ENCODE measurements at places on chromosomes 16 and 17. TPM values are rescaled to one million over a fixed set of nuclear protein-coding genes. Genes with fewer than 3 reads are reported as not detected.

Gene KRT27
- total RNA-seq, result not detected

Gene SCARF1
- 0.99 TPM for total RNA-seq

Gene PLA2G10
- total RNA-seq, result not detected

Gene P3H4
- 36.8 TPM for total RNA-seq

Gene ASGR1
- 0.66 TPM for total RNA-seq

Gene ABCA10
- total RNA-seq, result 2.8 TPM

Gene CTRB1
- total RNA-seq, result not detected

Gene PLCD3
- total RNA-seq, result 59.8 TPM

Gene CDH3
- total RNA-seq, result not detected

Gene COG4
- total RNA-seq, result 117 TPM

- DNase-seq, result no peak
Measured at GRCh38 chr16:12907670-12908233, 6.4 kb downstream of the SHISA9 start.

DNA sequence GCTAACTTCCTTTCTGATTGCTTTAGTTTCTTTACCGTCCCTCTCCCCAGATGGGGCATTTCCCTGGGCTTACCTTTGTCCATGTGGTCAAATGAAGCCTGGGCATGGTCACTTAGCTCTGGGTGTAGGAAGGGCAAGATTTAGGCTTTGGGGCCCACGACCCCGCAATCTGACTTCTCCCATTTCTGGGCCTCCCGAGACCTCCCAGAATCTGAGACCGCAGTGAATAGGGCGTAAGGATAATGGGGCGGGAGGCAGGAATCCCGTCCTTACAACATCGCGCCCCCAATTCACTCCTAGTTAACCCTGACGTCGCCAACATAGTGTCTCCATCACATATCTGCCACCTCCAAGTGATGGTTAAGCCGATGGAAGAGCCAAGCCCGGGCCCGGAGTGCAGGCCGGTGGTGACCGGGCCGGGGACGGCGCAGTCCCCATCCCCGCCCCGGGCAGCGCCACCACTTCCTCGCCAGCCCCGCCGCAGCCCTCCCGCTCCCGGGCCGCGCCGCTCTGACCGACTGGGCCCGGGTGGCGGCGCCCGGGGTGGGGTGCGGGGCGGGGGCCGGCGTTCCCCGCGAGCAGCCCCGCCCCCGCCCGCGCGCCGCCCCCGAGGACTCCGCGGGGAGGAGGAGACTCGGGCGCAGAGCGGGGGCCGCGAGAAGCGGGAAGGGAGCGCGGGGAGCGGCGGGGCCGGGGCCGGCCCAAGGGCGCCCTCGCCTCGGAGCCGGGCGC is at the start of gene RHBDL3:
TSS of gene RHBDL3 (plus strand) at position 641 of the 732 bp plus-strand sequence. CDS start 358 bp downstream, outside the sequence.
- no peak for DNase-seq

DNA sequence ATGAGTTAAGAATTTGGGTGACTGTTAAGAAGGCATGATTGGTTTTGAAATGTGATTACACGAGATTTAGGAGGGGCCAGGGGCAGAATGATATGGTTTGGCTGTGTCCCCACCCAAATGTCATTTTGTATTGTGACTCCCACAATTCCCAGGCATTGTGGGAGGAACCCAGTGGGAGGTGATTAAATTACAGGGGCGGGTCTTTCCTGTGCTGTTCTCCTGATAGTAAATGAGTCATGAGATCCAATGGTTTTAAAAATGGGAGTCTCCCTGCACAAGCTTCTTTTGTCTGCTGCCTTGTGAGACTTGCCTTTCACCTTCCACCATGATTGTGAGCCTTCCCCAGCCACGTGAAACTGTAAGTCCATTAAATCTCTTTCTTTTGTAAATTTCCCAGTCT is 34.6 kb downstream of the TMEM100 start:
- DNase-seq, result no peak

- no peak for DNase-seq
Measured at GRCh38 chr17:45794840-45795239, 10.7 kb downstream of the CRHR1 start.

GRCh38 chr17:41681776-41682175 is 6.9 kb upstream of the EIF1 start:
- DNase-seq, result no peak

DNA sequence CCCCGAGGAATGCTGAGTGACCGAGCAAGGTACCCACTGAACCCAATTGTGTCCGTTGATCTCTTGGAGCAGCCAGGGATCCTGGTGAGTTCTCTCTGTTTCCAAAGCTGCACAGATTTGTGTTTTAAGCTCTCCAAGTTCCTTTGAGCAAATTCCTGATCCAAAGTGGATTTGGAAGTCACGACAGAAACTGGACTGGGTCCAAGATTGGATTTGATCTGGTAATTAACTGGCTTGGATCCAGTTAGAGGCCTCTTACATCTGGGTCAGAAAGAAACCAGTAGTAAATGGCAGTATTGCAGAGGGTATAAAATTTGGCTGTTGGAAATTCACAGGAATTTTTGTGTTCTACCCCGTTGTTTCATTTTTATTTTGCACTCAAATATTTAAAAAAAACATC is 119.5 kb downstream of the PMP22 start:
- no peak for DNase-seq

- DNase-seq, result no peak
Measured at GRCh38 chr17:72843591-72843990, 248.9 kb downstream of the SLC39A11 start.

DNA sequence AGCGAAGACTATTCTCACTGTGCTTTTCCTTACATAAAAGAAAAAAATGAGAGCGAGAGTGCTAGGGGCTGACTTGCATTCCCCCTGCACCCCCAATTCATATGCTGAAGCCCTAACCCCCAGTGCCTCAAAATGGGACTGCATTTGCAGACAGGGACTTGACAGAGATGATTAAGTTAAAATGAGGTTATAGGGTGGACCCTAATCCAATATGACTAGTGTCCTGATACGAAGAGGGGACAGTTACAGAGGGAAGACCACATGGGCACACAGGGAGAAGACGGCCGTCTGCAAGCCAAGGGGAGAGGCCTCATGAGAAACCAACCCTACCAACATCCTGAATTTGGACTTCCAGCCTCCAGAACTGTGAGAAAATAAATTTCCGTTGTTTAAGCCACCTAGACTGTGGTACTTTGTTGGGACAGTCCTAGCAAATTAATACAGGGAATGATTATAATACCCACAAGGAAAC is 1.6 kb upstream of the TMEM220 start:
- DNase-seq, result no peak

DNA sequence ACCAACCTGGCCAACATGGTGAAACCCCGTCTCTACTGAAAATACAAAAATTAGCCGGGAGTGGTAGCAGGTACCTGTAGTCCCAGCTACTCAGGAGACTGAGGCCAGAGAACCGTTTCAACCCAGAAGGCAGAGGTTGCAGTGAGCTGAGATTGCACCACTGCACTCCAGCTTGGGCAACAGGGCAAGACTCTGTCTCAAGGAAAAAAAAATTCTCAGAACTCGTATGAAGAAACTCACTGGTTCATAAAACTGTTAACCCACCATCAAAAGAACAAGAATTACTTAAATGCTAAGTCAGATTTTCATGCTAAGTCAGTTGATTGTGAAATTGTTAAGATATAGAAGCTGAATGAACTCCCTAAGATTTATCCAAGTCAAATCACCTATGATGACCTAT is 31.3 kb downstream of the SLC39A11 start:
- no peak for DNase-seq

DNA sequence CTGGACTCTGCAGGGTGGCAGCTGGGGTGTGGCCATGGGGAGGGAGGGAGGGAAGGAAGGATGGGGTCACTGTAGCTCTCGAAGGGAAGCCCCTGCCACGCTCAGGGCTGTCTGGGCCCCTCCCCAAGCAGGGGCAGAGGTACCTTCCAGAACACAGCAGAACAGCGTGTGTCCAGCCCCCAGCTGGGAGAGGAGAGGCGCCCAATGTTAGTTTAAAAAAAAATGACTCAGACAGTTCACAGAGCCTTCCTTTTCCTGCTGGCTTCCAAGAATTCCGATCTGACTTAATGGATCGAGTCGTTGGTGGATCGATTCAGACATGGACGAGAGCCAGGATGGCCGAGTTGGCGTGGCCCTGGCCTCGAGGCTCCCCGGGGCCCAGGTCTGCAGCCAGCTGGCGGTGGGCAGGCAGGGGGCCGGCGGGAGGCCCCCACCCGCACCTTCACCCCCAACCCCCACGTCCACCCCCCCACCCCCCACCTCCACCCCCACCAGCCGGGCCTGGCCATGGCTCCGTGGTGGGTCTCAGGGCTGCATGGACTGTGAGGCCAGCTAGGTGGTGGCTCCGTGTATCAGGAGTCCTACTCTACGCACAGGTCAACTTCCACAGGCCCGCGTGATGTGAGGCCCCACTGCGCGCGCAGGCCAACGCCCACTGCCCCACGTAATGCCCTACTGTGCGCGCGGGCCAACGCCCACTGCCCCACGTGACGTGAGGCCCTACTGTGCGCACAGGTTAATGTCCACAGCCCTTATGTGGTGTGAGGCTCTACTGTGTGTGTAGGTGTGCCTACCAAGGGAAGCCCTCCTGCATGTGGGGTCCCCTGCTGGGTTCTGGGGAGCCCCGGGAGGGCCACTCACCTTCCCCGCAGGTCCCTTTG is 21.8 kb downstream of the CACNA1H start:
- DNase-seq, result peak; percentile 65

GRCh38 chr17:2090804-2091534 is 36.1 kb downstream of the HIC1 start:
- peak; percentile 91 for DNase-seq

DNA sequence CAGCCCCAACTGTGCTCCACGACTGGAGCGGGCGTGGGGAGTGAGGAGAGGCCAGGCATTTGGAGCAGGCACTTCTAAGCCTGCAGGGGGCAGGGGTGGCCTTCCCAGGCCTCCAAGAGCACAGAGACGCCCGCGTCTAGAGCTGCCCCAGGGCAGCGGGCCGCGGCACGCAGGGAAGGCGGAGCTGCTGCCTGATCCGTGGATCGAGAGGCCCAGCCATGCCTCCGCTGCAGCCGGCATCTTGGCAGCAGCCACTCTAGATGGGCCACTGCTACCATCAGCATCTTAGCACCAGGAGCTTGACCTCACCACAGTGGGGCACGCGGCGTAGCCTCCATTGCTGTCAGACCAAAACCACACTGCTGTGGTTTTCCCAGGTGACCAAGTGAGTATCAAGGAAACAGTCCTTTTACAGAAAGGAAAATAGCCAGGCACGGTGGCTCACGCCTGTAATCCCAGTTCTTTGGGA is 20.4 kb upstream of the WDR45B start:
- peak; percentile 60 for DNase-seq

- DNase-seq, result no peak
Measured at GRCh38 chr16:89191033-89191900, 9.1 kb downstream of the SLC22A31 start.

DNA sequence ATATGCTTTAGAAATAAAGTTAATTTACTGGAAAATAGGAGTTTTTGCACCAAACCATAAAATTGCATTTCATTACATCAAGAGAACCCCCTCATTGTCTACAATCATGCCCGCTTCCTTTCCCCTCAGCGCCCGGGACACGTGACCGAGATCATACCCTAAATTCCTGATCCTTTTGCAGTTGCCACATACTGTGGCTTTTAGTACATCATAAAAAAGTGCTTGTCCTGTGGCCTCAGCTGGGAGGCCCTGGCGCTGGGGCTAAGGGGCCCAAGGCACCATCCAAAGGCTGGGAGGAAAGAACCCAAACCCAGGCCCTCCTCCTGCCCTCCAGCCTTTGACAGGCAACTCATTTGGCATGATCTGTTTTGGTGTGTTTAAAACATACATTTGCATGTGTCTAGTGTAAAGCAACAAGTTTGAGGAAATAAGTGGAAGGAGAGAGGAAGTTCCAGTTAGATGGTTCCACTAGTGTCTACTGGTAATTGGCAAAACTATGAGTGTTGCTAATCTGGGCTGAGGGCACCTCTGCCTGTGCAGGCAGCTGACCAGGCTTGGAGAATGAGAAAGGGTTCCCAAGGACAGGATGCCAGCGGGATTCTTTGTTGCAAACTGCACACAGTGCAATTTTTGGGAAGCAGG is 6.0 kb downstream of the CDK5R1 start:
- DNase-seq, result no peak

GRCh38 chr16:62190426-62190825 is 154.2 kb upstream of the CDH8 start:
- DNase-seq, result peak; percentile 8

DNA sequence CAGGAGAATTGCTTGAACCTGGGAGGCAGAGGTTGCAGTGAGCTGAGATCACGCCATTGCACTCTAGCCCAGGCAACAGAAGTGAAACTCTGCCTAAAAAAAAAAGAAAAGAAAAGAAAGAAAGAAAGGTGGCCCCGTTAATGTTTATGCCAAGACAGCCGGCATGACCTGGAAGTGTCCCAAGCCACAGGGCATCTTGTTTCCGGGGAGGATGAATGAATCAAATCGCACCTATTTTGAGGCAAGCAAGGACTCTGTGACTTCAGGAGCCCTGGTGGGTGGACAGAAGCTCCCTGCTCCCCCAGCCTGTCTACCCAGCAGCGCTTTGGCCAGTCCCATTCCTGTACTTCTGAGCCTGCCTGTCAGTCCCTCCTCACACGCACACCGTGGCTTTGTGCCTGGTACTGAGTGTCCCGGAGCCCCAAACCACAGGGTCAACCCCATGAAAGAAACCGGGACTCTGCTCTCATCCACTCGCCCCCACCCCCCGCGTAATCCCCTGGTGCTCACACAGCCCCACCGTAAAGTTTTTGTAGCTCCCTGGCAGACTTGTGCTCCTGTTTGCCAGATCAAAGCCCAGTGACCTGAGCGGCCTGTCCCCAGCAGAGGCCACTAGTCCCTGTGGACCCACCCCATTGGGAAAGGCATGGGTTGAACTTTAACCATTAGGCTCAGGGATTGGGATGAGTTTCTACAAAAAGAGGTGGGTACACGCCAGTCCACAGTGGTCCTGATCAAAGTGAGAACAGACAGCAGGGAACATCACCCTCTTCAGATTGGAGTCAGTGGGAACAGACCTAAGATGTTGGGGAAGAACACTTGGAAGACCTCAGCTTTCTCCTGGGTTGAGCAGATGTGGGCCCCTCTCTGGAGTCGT is 19.3 kb downstream of the CD2BP2 start:
- DNase-seq, result peak; percentile 34

DNA sequence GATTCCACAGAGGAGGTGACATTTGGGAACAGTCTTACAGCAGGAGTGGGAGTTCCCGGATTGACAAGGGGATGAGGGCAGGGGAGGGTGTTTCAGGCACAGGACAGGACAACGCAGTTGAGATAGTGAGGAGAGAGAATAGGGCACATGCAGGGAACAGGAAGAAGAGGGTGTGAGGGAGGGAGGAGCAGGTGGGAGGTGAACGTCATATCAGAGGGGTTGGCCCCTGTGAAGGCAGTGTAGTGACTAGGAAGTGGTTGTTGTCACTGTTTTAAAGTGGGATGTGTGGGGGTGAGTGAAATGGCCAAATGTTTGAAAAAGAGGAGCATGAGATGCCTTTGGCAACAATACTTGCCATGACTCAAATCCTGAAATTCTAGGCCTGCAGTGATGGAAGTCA is 12.2 kb downstream of the PRKCB start:
- DNase-seq, result no peak

- no peak for DNase-seq
Measured at GRCh38 chr16:55292491-55292890, 31.5 kb upstream of the IRX6 start.

- DNase-seq, result no peak
Measured at GRCh38 chr17:6539871-6540270, 16.5 kb downstream of the PITPNM3 start.

- DNase-seq, result no peak
Measured at GRCh38 chr17:38577244-38577643, 28.5 kb downstream of the SRCIN1 start.

GRCh38 chr17:79947351-79948031 is 88.2 kb downstream of the TBC1D16 start:
- peak; percentile 91 for DNase-seq
